Caki2 (cell line): ENCODE measurements at places on chromosomes 16 and 17. TPM values are rescaled to one million over a fixed set of nuclear protein-coding genes. Genes with fewer than 3 reads are reported as not detected.

GRCh38 chr16:9518581-9518980 lies 427.1 kb downstream of the HAPSTR1 start:
- no peak for DNase-seq

DNA sequence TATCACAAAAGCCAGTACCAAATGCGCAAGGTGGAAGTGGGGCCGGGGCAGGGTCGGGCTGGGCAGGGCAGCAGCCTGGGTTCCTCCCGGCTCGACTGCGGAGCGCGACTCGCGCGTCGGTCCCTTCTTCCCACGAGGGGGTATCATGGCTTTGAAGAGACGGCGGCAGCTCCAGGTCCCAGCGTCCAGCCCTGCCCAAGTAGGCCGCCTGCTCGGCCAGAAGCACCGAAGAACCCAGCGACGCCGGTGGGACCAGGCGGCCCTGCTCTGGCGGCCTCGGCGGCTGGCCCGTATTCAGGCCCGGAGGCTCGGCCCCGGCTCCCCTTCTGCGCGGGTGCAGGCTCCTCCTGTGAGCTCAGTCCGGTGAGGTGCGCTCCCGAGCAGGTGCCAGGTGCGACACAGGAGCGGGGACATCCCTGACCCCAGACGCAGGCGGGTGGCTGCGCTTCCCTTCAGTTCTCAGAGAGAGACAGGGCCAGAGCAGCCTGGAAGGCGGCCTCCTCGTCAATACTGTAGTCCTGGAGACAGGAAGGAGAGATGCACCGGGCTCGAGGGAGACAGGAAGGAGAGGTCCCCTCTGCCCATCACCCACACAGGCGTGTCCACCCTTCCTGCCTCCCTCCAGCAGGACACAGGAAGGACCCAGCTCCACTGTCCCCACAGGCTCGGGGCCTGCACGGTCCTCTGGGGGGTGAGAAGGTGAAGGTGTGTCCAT lies 8.9 kb downstream of the RNF166 start:
- no peak for DNase-seq

DNA sequence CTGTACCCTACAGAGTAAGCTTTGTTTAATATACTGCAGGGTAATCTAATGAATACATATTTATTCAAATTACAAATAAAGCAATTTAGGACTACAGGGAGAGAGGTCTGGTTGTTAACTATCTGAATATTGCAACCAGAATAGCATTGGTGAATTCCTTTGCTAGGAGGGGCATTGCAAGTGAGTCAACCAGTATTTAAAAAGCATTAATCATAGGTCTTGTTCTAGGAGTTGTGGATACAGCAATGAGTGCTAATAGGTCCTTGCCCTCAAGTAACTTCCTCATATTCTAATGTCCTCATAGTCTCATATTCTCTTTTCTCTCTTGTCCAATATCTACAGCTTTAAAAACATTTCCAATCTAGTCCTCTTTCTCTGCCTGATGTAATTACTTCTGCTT lies 531.4 kb downstream of the CDH11 start:
- DNase-seq, result no peak

DNA sequence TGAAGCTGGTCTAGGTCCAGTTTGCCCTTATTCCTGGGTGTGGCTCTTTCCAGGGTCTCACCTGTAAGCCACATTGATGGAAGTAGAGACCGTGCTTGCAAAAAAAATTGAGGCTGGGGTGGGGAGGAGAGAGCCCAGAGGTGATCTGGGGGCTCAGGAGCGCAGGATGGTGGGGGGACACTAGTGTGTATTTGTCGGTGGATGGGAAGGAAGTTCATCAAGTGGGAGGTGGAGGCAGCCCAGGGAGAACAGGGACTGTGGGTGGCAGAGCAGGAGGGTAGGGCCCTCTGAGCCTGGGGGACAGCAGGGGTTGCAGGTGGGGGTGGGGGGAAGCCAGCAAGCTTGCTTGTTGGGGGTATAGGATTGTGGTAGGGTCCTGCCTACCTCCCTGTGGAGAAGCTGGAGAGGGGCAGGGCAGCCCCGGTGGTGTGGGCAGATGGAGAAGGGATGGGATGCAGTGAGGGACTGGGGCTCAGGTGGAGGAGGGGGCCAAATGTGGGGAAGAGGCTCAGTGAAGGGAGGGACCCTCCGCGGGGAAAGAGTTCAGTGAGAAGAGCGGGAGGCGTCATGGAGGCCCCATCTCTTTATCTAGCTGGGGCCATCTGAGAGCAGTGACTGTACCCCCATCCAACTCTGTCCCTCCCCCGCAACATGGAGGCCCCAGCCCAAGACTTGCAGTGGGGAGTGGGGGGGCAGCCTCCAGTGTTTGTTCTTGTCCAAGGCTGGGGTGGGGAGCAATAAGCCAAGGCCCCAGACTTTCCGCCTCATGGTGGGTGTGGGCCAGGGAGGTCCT lies 17.2 kb upstream of the TMEM92 start:
- DNase-seq, result no peak

- DNase-seq, result no peak
Observed at GRCh38 chr17:62092784-62093183, 27.7 kb upstream of the MED13 start.

DNA sequence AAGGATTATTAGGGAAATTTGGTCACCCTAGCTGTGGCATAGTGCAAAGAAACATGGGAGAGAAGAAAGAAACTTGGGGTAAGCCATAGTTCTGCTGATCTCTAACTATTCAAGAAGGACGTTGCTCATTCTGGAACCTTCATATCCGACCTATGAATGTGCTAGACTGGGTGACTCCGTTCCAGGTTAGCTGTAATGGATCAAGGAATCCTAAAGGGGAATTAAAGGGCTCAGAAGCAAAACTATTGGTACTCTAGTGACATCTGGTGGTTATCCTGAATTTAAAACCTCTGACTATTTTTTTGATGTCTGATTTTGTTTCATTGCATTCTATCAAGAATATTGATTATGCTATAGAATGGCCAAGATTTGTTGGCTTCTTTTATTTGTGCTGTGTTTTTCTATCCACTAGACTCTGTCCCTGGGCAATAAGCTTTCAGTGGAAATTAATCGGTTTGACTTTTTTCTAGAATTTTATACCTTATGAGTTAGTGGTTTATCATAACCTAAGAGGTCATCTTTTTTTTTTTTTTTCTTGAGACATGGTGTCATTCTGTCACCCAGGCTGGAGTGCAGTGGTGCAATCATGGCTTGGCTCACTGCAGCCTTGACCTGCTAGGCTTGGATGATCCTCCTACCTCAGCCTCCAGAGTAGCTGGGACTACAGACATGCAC lies 19.5 kb downstream of the PCTP start:
- DNase-seq, result peak; percentile 54

- DNase-seq, result no peak
Observed at GRCh38 chr17:44324092-44324570, 492 bp downstream of the SLC25A39 start.

DNA sequence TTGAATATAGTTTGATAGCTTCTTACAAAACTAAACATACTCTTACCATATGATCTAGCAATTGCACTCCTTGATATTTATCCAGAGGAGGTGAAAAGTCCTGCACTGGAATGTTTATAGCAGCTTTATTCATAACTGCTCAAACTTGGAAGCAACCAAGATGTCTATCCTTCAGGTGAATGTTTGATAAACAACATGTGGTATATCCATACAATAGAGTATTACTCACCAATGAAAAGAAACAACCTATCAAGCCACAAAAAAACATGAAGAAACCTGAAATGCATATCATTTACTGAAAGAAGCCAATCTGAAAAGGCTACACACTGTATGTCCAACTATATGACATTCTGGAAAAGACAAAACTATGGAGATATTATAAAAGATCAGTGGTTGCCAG lies 16.1 kb downstream of the STAT3 start:
- no peak for DNase-seq

DNA sequence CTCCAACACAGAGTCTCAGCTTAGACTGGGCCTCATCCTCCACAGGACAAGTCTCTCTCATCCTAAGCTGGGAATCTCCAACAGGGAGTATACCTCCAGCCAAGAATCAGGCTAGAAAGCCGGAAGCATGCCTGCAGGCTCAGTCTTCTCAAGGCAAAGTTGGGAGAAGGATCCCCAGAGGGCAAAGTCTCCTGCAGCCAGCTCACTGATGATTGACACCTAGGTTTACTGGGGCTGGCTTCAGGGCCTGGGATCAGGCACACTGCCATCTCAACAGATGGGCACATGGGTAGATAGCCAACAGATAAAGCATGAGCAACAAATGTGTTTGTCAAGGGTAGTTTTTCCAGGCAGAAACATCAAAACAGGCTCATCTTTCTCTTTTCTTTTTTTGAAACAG lies 56.1 kb upstream of the TOX3 start:
- no peak for DNase-seq

GRCh38 chr16:3659251-3659650 lies 4.8 kb downstream of the DNASE1 start:
- DNase-seq, result no peak

DNA sequence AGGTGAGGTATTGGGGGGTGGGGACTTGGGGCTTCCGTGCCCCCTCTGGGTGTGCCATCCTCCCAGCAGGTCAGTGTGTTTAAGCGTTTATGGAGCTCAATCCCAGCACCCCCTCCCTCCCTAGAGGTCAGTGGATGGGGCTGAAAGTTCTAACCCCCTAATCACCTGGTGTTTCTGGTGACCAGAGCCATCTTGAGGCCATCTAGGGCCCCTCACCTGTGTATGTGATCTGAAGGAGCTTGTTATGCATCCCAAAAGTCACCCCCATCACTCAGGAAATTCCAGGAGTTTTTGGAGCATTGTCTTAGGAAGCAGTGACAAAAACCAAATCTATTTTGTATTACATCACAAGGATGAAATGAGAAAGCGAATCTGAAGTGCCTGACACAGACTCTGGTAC lies 67.8 kb upstream of the NOL11 start:
- no peak for DNase-seq

DNA sequence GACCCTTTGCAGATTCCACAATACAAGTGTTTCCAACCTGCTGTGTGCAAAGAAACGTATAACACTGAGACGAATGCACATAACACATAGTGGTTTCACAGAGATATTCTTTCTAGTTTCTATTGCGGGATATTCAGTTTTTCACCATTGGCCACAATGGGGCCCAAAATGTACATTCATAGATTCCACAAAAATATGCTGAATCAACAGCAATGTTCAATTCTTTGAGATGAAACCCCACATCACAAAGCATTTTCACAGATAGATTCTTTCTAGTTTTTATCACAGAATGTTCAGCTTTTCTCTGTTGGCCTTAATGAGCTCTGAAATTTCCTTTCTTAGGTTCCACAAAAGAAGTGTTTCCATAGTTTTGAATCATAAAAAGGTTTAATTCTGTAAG lies 2472.3 kb downstream of the TP53TG3F start:
- DNase-seq, result no peak

Gene LGALS3BP
- 345 and 478 TPM in 2 replicates for total RNA-seq

Gene NAGS
- total RNA-seq, result 1.5 and 3.0 TPM in 2 replicates

Gene NHLRC4
- total RNA-seq, result 1.2 and 4.0 TPM in 2 replicates

Gene STH
- 1.0 TPM in 1 of 2 replicates, not detected in the other for total RNA-seq

Gene TK1
- 160 and 213 TPM in 2 replicates for total RNA-seq

Gene PRR11
- total RNA-seq, result 20.5 and 2,299 TPM in 2 replicates

Gene UMOD
- not detected in 2 replicates for total RNA-seq

Gene CDH8
- 9.1 TPM in 1 of 2 replicates, not detected in the other for total RNA-seq

Gene SUMO2
- 157 and 161 TPM in 2 replicates for total RNA-seq

Gene CX3CL1
- total RNA-seq, result 16.4 and 59.5 TPM in 2 replicates

Gene SLX4
- total RNA-seq, result 3.2 and 4.8 TPM in 2 replicates
